Epithelial cell of esophagus (primary cell): ENCODE measurements at places on chromosomes 1 and 21.
A peak's percentile ranks its signal among the peaks of the same experiment; 100 is the strongest.

GRCh38 chr1:29712284-29712651, 475.9 kb downstream of the PTPRU start:
- peak; percentile 21 for DNase-seq

DNA sequence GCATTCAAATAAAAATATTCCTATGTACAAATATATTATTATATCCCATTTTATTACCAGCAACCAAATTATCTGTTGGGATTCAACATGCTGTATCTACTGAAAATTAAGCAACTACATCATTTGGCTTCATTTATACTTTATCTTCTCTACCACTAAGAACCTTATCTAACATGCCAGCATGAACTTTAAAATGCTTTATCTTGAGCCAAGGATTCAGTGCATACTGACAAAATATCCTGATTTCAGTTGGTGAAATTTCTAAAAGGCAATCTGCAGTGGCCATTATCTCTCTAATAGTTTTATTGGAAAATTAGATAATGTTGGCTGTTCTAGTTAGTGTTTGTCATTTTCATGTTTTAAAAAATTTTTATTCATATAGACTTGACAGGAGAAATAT, 1149.9 kb downstream of the KCNT2 start:
- DNase-seq = no peak

GRCh38 chr1:172269084-172269483, 151.4 kb upstream of the C1orf105 start:
- DNase-seq = no peak

- DNase-seq = no peak
Measured at GRCh38 chr1:47507881-47508701, 70.2 kb downstream of the FOXD2 start.

DNA sequence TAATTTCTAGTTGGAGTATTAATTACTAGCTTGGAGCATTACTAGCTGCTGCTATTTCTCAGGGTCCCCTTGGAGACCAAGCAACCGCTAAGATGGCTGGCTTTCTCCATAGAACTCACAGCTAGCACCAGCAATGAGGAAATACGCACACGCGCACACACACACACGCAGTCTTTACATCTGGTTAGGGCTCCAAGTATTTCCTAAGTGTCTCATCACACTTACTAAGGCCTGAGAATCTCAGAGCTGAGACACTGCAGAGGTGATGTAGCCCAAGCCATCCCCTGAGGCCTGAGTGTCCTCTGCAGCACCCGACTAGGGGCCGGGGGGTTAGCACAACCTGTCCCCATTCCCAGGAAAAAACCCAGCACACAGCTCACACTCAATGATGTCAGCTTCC, 42.5 kb downstream of the ITPKB start:
- DNase-seq = peak; percentile 75

DNA sequence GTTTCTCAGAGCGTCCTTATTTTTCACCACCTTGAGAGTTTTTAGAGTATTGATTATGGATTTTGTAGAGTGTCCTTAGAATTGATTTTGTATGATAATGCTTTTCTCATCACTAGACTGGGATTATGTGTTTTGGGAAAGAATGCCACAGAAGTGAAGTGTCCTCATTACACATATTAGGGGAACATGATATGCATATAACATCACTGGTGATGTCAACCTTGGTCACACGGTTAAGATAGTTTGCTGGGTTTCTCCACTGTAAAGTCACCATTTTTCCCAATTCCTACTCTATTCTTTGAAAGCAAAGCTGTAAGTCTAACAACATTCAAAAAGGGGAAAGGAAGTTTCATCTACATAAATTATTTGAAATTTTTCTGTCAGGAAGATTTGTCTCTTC, 39.6 kb upstream of the PALMD start:
- no peak for DNase-seq

DNA sequence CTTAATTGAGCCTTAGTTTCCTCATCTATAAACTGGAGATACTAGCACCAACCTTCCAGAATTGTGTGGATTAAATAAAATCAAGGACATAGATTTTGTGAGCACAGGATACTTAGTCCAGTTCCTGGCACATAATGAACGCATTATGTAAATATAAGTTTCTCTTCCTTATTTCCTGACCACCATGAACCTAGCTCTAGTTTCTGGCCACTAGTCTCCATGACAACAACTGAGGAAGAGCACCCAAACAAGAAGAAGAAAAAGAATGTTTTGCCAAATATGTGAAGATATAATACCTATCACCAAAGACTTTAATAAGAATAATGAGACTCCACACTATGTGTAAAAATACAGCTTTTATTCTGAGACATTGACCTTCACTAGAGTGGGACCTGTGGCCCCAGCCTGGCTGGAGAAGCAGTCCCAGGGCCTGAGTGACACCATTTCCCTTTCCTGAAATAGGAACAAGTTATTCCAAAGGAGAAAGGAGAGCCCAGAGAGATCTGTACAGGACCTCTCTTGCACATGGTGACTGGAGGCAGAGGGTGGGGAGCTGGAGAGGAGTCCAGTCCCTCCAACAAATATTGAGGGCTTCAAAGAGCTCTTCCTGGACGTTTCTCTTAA, 940 bp upstream of the USF1 start:
- DNase-seq = no peak

- DNase-seq = peak; percentile 63
Measured at GRCh38 chr1:220556641-220557040, 28.7 kb downstream of the MARK1 start.

DNA sequence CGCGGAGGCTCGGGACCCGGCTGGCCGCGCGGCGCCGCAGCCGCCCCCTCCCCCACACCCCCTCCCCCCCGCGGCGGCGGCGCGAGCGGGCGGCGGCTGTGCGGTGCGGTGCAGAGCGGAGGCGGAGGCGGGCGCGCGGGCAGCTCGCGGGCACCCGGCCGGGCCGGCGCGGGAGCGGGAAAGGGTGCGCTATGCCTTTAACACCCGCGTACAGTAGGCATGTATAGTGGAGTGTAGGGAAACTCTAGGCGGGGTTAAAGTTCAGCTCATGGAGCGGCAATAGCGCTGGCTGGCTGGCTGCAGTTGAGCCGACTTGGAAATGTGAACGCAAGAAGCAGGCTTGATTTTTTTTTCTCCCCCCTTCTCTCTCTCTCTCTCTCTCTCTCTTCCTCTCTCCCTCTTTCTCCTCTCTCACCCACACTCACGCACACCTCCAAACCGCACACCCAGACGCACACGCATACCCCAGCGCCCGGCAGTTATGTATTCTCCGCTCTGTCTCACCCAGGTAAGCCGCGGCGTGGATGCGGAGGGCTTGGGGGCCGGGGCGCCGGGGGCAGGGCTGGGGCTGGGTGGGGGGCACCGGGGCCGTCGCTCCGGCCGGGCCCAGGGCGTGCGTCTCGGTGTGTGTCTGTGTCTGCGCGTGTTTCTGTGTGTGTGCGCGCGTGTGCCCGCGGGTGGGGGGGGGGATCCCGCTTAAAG, at the start of gene NFIA:
Gene NFIA, plus strand, starts transcription at position 251 of the 702 bp plus-strand sequence.
- DNase-seq = peak; percentile 78

GRCh38 chr1:227370533-227371254, 52.4 kb upstream of the CDC42BPA start:
- peak; percentile 82 for DNase-seq

- DNase-seq = peak; percentile 88
Measured at GRCh38 chr1:84103197-84103992, 40.7 kb upstream of the PRKACB start.

- peak; percentile 17 for DNase-seq
Measured at GRCh38 chr1:52119301-52120079, 22.4 kb upstream of the ZFYVE9 start.

DNA sequence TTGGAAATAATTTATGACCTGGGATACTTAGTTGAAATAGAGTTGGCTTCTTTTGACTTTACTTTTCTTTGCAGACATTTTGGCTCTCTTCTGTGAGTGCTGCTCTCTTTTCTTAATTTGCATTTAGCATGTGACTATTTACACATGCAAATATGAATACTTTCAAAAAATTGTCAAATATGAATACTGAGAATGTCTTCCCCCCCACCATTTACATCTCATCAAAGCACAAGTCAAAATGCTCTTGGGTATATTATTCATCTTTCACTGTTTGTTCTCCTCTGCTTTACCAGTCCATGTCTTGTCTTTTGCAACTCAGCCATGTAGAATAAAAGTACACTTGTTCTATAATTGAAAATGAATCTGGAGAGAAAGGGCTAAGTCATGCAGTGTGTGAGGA, 126.5 kb downstream of the HHIPL2 start:
- DNase-seq = no peak

DNA sequence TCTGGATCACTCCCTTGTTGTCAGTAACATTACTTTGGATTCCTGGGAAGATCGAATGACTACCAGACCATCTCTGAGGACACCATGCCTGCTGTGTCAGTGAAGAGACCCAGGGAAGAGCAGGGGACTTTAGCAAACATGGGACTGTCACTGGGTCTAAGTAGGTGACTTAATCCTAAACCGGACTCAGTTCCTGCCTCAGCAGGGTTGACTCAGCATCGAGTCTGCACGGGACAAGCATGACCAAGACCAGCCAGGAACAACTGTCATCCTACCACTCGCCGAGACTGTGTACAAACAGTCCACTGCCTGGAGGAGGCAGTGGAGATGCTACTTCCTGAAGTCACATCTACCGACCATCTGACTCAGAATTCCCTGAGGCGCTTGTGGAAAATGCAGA, 53.2 kb upstream of the RAB4A start:
- DNase-seq = peak; percentile 35

- no peak for DNase-seq
Measured at GRCh38 chr1:40114400-40114799, 17.3 kb upstream of the PPT1 start.

DNA sequence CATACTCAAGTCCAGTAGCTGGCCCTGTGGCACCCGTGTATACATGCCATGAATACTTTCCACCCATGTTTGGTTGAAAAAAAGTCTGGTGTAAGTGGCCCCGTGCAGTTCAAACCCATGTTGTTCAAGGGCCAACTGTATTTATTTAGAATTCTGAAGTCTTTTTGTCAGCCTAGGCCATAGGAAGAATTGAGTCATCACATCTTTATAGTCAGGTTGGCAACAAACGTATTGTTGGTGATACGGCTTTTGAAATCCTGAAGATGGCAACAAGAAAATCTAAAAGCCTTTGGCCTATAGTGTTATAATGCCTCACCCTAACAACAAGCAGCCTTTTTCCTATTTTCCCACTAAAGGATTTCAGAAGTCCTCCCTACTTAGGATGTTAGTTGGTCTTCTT, 363.6 kb downstream of the PLPP3 start:
- DNase-seq = no peak

DNA sequence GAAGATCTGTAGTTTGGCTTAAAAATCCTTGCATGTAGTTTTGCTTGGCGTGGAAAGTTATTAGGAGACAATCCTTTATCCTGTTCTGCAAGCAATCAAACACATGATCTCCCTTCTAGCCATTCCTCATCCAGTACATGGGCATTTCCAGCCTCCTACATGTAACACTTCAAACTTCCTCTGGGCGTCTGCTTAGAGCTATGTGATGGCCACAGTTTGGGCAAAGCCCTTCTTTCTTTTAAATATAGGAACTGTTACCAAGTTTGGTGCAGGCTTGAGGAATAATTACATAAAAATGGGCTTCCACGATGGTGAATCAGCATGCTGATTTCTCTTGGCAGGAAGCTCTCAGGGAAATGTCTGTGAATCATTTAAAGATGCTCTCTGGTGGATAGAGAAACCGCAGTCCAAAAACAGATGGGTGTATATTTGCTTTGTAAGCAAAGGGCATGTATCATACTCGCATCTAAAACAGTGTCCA, 176.9 kb upstream of the FMN2 start:
- DNase-seq = peak; percentile 22

DNA sequence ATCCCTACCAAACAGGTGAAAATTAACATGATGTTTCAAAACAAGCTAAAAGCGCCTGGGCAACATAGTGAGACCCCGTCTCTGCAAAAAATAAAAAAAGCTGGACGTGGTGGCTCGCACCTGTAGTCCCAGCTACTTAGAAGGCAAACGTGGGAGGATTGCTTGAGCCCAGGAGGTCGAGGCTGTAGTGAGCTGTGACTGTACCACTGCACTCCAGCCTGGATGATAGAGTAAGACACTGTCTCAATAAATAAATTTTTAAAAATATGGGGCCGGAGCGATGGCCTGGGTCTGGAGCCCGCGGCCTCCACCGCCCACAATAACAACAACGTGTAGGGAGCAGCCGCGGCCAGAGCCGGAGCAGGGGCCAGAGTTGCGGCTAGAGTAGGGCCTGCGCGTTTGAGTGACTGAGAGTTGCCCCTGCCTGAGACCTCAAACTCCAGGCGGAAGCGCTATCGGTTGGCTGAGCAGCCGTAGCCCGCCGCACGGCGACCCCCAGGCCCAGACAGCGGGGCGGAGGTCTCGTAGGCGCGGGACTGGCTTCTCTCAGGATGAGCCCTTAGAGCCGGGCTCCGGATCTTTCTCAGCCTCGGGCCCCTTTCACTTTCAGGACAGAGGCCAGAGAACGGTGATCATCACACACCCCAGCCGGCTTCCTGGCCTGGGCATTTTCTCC, 41.4 kb downstream of the ZMYM1 start:
- no peak for DNase-seq

- no peak for DNase-seq
Measured at GRCh38 chr1:246661451-246661850, 62.8 kb upstream of the SCCPDH start.

GRCh38 chr1:55860798-55861519, 645.8 kb upstream of the USP24 start:
- DNase-seq = no peak

DNA sequence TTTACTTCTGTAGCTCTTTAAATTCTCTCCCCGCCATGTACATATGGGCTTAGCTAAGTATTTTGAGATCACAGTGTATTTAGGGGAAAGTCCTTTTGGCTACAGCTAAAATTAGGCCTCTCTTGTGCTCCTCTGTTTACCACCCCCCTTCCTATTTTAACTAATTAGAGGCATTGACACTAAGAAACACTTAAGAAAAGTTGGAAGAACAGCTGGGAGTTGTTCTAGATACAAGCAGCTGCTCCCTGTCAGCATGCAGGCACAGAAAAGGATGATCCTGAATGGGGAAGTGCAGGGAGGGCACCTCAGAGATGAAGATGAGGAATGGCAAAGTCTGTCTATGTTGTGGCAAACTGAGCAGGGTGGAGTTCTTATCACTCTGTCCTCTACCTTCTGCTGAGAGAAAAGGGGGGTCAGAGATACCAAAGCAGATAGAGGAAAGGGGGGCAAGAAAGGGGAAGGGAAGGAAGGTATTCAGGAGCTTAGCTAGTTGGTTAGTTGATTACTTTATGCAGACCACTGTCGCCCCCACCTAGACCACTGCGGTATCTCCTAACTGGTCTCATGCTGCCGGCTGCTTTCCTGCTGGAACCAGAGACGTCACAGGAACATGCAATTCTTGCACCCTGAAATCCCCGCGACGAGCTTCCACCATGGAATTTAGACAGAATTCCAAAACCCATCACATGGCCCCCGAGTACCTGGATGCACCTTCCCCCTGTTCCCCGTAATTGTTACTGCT, 82.4 kb upstream of the HOOK1 start:
- no peak for DNase-seq

- DNase-seq = no peak
Measured at GRCh38 chr1:46481961-46482360, 7.7 kb upstream of the DMBX1 start.

DNA sequence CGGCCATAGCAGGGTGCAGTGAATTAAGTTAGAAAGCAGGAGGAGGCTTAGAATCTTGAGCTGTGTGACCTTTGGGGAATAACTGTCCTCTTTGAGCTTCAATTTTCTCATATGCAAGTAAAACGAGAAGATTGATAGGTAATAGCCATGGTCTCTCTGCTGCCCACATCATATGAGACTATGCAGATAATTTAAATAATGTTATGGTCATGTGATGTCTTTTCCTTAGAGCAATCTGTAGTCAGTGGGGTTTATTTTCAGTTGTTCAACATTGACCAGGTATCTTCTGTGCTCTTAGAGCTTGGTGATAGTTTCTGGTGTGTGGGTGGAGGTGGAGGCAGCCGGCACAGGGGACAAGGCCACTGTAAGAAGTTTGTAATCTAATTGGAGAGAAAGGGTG, 537.1 kb downstream of the KIF26B start:
- no peak for DNase-seq

- DNase-seq = no peak
Measured at GRCh38 chr1:52683367-52683940, 14.7 kb downstream of the COA7 start.
